ENCODE measurements at places on chromosomes 4 and X.

DNA sequence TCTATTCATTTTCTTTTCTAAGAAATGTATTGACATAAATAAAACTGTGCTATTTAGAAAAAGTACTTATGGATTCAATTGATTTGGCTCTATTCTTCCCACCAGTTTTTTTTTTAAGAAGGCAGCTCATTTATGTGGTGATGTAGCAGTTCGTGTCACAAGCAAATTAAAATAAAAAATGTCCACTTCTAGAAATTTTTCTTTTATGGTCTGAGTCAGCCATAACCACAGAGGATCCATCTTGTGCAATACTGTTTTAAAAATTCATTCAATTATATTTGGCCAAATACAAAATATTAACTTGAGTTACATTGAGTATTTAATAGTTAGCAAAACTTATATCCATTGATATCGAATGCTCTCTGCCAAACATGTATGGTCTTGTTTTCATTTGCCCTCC is 207.9 kb upstream of the FAT1 start:
- DNase-seq, result no peak

- no peak for DNase-seq
Observed at GRCh38 chr4:153110739-153111138, 93.5 kb upstream of the TRIM2 start.

DNA sequence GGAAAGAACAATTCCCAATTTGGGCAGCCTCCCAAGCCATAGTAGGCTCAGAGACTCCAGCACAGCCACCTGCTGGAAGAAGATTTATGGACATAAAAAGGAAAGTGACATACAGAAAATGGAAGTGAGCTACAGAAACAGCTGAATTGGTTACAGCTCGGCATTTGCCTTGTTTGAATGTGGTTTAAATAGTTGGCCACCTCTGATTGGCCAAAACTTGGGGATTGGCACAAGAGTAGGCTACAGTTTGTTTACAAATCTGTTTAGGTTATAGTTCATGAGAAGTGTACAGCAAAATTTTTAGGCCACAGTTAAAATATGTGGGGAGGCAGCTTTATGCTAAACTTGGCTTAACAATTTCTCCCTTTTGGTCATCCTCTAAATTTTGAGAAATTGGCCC is 150.4 kb downstream of the MAGEC1 start:
- no peak for DNase-seq

GRCh38 chr4:110637408-110638088 is 14.7 kb upstream of the PITX2 start:
- DNase-seq, result no peak

DNA sequence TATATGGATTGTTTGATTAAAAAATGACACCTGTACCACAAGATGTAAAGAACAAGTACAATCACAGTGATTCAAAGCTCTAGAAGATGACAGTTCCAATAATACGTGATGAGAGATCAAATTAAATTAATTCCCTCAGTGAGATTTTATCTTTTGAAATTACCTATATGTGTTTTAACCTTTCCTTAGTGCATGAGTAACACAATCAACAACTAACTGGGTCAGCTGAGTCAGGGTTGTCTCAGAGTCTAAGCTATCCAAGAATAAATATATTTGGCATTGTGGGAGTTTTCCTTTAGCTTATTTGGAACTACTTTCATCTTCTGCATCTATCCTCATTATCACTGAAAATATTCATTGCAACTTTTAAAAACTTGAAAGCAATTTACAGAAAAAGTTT is 162.8 kb downstream of the WDFY3 start:
- no peak for DNase-seq

Data from activated T-helper 1 cell treated with anti-CD3 and anti-CD28 coated beads, Interleukin-2, amount 50 U/mL, for 16 hours (primary cell).